A549 treated with Hydrocortisone at 1 μM for 4 hours (cell line): ENCODE measurements at places on chromosomes 16 and 17. TPM values are rescaled to one million over a fixed set of nuclear protein-coding genes. Genes with fewer than 3 reads are reported as not detected.

The TMC7 gene
- total RNA-seq, result 5.2 to 7.6 TPM (median 6.9 TPM) in 5 replicates

The DHRS7C gene
- not detected in 5 replicates for total RNA-seq

The ZNF174 gene
- 11.5 to 14.2 TPM (median 13.0 TPM) in 5 replicates for total RNA-seq

The PLA2G10 gene
- 0.28 to 0.63 TPM (median 0.52 TPM) in 5 replicates for total RNA-seq

The SHCBP1 gene
- total RNA-seq, result 31.7 to 45.2 TPM (median 36.2 TPM) in 5 replicates

The PIK3R6 gene
- not detected in 5 replicates for total RNA-seq

The AURKB gene
- 137 to 153 TPM (median 149 TPM) in 5 replicates for total RNA-seq

The PGS1 gene
- 21.0 to 26.4 TPM (median 22.8 TPM) in 5 replicates for total RNA-seq

The TPSD1 gene
- total RNA-seq, result not detected in 5 replicates

The PROCA1 gene
- total RNA-seq, result 0.93 to 1.2 TPM (median 1.2 TPM) in 5 replicates

The TMEM231 gene
- 7.4 to 9.9 TPM (median 9.1 TPM) in 5 replicates for total RNA-seq

The ENPP7 gene
- not detected in 5 replicates for total RNA-seq
